ENCODE measurements at places on chromosomes 4 and X.
A peak's percentile ranks its signal among the peaks of the same experiment; 100 is the strongest.

DNA sequence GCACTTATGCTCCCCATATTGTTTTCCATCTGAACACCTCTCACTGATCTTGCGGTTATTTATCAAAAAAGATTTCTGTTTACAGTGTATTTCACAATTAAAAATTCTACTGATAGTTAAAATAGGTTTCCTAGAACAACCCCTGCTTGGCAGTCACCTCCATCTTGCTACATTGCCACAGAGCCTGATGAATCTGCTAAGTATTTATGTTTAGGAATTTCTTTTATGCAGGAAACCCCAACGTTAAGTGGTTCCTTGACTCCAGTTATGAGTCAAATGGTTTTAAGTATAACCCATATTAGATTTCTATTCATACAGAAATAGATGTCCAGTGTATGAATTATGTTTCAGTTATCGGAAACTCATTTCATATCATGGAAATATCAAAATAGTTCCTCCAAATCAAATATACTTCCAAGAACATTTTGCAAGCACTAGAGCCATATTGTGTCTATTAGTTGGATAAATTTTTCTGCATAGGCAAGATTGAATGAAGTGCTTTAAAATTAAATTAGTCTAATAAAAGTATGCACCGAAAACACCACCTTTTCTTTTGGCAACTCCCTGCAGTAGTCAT, 20.6 kb downstream of the GALNT7 start:
- DNase-seq = peak; percentile 66

DNA sequence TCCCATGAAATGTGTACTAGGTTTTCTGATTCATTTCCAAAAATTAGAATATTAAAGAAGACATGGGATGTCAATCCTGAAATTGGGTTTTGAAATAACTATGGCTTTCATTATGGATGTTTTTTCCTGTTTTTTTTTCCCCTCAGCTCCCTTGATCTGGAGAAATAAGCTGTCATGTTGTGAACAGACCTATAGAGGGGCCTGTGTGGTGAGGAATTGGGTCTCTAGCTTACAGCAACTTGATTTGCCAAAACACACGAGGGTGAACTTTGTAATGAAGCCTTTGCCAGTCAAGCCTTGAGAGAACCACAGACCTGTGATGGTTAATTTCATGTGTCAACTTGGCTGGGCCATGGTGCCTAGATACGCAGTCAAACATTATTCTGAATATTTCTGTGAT, 2413.6 kb downstream of the PCDH7 start:
- no peak for DNase-seq

DNA sequence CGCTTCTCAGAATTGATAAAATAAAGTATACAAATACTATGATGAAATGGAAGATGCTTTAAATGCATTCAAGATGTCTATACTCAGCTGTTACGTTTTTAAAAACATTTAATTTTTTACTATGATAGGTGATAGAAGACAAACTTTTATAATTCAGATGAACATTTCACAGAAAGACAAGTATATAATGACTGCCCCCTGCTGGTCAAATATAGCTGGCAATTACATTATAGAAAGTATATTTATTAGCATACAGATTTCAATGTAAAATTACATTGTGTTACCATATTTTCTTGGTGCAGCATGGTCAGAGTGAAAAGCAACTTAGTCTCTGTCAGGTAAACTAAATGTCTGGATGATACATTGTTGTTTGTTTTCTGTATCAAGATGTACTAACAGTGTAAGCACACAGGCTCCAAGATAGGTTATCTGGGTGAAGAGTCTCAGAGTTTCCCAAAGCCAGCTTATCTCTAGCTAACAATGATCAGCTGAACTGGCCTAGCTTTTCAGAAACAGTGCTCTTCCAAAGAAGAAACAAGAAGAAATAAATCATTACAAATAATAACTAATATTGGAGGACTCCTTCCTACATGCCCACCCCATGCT, 54.1 kb downstream of the SRPX start:
- peak; percentile 25 for DNase-seq

DNA sequence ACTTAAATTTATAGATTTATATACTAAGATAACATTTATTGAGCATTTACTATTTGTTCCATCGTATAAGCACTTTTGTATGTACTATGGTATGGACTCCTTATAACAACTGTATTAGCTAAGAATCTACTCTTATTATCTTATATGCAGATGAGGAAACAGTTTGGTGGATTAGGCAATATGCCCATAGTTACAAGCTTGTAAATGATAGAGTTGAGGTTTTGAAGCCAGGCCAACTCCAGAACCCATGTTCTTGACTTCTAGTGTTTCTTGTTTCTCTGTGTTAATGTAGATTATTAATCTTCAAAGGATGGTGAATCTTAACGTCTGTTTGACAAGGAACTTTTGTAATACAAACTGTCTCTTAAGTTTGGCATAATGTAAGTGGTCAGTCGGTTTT, 71.3 kb downstream of the STIM2 start:
- DNase-seq = no peak

DNA sequence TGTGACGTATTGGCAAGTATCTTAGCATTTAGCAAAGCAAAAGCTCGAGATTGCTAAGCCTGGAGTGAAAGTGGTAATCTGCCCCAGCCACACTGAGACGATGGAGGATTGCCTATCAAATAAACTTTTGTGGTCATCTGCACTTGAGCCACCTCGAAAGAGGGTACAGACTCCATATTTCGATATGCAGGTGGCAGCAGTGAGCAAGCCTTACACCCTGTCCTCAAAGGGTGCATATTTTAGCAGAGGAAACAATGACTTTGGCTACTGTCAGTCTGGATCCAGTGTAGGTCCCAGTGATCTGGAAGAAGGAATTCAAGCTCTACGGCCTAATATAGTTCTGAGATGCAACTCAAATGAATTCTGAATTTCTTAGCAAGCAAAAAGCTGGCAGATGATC, 153.9 kb downstream of the ATG4A start:
- no peak for DNase-seq

GRCh38 chrX:10794203-10794630, 173.8 kb upstream of the MID1 start:
- DNase-seq = no peak

DNA sequence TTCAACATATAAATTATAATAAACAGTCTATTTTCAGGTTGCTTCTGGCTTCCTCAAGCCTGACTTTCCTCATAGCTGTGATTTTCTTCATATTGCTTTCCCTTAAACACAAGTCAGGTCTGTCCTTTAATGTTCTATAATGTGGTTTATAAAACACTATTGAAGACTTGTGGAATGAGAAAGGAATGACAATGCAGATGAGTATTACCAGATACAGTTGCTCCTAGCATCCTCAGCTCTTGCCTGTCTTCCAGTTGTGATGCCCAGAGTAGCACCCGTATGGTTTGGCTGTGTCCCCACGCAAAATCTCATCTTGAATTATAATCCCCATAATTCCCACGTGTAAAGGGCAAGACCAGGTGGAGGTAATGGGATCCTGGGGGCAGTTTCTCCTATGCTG, 265.7 kb upstream of the BOD1L1 start:
- DNase-seq = peak; percentile 46

DNA sequence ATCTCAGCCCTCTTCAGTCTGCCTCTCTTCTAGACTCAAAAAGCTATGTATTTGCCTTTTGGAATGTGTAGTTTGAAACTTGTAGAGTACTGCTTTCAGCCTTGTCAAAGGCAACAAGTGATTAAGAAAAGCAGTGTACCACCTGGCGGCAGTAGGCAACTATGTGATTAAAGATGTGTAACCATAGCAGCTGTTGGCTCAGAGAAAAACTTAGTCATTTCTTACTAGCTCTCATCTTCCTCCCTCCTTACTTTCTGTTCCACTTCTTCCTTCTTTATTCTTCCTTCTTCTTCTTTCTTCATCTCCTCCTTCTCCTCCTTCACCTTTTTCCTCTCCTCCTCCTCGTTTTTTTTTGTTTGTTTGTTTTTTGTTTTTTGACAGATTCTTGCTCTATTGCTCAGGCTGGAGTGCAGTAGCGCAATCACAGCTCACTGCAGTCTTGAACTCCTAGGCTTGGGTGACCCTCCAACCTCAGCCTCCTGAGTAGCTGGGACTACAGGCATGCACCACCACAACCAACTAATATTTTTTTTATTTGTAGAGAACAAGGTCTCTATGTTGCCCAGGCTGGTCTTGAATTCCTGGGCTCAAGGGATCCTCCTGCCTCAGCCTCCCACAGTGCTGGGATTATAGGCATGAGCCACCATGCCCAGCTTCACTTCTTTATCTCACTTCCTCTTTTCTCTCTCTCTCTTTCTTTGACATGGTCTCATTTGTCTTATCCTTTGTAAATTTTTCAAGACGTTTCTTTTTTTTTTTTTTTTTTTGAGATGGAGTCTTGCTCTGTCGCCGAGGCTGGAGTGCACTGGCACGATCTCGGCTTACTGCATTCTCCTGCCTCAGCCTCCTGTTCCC, 32.6 kb downstream of the ABHD18 start:
- DNase-seq = peak; percentile 32

DNA sequence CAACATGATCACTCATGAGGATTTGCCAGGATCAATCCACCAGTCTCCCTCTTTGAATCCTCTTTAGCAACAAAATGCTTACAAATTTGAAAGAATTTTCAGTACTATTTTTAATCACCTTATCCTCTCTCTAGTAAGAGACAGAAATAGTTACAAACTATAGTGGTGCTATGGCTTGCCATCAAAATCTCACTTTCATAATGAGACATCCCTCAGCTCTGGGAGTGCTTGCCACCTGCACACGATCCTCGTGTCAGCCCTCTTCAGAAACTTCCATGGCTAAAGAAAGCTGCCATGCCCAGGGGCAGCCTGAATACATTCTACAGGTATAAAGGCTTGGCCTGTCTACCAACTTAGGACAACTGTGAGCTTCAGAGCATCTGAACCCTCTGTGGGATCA, 5.1 kb upstream of the DHX15 start:
- DNase-seq = no peak

DNA sequence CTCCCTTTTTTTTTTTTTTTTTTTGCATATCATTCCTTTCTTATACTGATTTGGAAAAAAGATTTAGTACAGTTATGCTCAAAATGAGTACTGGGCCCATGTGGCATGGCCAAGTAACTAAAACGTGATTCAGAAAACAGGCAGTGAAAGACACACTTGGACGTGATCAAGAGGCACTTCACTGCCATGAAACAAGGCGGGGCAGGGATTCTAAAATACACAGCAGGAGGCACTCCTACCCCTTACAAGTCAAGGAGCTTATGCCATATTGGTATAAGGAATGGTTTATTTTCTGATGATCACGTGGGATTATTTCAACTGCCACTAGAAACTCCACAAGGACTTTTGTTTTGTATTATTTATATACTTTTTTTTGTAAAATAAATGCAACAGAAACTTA, 72.0 kb downstream of the CHST7 start:
- no peak for DNase-seq

DNA sequence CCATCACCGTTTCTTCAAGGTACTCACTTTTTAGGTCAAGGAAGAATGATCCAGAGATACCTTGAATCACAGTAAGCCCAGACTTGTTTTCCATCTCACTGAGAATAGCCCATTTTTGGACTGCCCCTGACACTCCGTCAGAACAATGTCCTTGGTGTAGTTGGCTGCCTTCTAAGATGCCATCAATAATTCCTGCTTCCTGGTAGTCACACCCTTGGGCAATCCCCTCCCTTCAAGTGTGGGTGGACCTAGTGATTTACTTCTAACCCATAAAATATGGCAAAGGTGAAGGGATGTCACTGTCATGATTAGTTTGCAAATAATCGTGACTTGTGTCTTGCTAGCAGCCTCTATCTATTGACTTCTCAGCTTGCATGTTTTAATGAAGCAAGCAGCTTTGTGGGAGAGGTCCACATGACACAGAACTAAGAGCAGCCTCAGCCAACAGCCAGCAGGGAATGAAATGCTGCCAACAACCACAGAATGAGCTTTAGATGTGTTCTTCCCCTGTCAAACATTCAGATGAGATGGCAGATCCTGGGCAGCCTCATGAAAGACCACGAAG, 20.0 kb upstream of the KLHL34 start:
- DNase-seq = peak; percentile 5

GRCh38 chr4:21041708-21042107, 341.4 kb downstream of the PACRGL start:
- no peak for DNase-seq

GRCh38 chr4:18197467-18197866, 175.9 kb upstream of the LCORL start:
- no peak for DNase-seq

- DNase-seq = no peak
Measured at GRCh38 chrX:16518131-16518530, 131.8 kb upstream of the S100G start.

DNA sequence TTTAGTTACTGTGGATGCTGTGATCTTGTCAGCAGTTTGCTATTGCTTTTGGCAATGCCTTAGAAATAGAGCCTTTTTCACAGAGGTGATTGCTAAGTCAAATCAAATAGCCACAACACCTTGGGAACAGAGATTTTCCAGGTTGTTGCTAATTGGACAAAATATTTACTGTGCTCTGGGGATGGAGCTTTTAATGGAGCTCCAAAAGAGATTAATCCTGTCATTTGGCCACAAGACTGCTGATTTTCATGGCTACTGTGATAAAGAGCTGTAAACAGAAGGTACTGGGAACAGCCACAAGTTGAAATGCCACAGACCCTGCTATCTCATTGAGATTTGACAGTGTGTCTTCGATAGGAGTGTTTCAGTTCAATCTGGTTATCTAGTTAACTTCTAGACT, 1715.2 kb upstream of the ADGRL3 start:
- no peak for DNase-seq

GRCh38 chr4:137209240-137209639, 323.1 kb downstream of the PCDH18 start:
- DNase-seq = no peak

DNA sequence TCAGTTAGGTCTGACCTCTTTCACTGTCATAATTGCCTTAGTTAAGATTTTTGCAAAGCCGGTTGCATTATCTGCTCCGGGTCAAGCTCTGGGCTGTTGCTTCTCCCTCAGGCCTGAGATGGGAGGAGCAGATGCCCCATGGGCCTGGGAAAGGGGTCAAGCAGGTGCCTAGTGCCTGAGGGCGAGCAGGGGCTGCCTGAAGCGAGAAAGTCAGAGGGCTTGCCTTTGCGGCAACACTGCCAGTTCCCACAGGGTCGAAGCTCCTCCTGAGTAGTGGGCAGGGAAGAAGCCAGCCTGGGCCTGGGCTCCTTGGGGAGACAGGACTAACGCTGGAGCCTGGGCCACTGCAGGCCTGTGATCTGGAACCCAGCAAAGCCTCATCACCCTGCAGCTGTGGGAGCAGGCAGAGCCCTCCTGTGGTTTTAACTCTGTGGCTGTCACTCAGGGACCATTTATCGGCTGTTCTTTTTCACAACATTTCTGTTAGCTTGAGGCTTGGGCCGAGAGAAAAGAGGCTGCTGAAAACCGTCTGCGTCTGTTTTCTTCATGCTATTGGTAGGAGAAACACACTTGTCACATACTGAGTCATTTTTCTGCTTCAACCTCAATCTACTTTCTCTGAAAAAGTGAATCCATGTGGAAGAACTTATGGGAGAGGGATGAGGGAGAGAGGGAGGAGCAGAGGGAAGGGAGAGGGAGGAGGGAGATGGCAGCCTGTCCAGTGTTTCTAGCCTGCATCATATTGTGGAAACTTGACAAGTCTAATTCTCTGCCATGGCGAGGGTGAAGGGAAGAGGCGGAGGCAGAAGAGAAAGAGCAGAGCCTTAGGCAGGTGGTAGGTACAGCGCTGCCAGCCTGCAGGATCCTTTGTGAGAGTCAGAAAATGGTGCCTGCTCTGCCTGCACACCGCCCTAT, 68.4 kb downstream of the RHOH start:
- peak; percentile 57 for DNase-seq

GRCh38 chr4:72706684-72707083, 137.7 kb upstream of the ADAMTS3 start:
- DNase-seq = no peak

GRCh38 chrX:118174516-118175098, 58.0 kb upstream of the KLHL13 start:
- DNase-seq = no peak
